ENCODE measurements at places on chromosomes 12 and 14. TPM values are rescaled to one million over a fixed set of nuclear protein-coding genes. Genes with fewer than 3 reads are reported as not detected.

Gene KRT71
- total RNA-seq, result not detected

Gene ACTN1
- total RNA-seq, result 841 TPM

GRCh38 chr12:31278424-31278823, 47.5 kb downstream of the SINHCAF start:
- DNase-seq, result no peak

GRCh38 chr12:49779581-49779980, 38.2 kb downstream of the TMBIM6 start:
- no peak for DNase-seq

DNA sequence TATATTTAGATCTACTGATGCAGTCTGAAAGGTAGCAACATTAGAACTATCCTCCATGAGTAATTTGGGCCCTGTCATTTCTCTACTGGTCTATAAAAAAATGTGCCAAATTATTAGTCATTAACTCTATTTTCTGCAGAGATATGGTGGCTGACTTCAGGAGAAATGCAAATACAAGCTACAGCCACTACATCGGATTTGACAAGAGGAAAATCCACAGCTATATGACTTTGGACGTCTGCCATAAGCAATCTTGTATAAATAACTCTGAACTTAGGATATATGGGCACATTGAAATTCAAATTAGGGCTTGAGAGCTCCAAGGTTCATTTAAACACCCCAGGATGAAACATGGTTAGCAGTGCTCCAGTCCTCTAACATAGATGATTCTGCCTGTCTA, 983.0 kb upstream of the LRFN5 start:
- no peak for DNase-seq

DNA sequence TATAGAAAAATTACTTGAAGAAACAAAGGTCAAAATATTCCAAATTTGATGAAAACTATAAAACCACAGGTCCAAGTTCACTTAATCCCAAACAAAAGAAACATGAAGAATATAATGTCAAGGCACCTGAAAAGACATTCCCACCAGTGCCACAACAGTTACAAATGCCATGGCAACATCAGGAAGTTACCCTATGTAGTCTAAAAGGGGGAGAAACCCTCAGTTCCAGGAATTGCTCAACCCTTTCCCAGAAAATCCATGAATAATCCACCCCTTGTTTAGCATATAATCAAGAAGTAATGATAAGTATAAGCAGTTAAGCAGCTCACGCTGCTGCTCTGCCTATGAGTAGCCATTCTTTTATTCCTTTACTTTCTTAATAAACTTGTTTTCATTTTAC, 3.8 kb upstream of the ACTR10 start:
- no peak for DNase-seq

DNA sequence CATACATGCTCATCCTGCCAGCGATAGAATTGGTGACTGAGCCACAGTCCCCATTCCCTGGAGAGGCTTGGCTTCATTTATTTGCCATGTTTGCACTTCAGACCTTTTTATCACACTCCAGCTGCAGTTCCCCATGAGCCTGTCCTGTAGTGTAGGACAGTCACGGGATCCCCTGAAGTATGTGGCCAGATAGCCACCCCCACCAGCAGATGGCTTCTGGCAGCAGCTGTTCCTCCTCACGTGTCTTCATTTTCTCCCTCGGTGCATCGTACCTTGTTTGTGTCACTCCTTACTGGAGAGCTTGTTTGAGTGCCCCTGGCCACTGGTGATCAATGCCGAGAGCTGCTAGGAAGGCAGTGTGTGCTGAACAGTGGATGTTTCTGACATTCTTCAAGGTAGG, 40.2 kb downstream of the UBE3B start:
- no peak for DNase-seq

- DNase-seq, result no peak
These were observed 7.8 kb downstream of the CTDSP2 start for GRCh38 chr12:57838594-57839302.

GRCh38 chr12:98513379-98514322, 1.7 kb upstream of the TMPO start:
- no peak for DNase-seq
